Bronchial epithelial cell (primary cell): ENCODE measurements at places on chromosomes 6 and 20.
A peak's percentile ranks its signal among the peaks of the same experiment; 100 is the strongest.

GRCh38 chr6:78749326-78749725, 118.0 kb upstream of the IRAK1BP1 start:
- DNase-seq = peak; percentile 56

DNA sequence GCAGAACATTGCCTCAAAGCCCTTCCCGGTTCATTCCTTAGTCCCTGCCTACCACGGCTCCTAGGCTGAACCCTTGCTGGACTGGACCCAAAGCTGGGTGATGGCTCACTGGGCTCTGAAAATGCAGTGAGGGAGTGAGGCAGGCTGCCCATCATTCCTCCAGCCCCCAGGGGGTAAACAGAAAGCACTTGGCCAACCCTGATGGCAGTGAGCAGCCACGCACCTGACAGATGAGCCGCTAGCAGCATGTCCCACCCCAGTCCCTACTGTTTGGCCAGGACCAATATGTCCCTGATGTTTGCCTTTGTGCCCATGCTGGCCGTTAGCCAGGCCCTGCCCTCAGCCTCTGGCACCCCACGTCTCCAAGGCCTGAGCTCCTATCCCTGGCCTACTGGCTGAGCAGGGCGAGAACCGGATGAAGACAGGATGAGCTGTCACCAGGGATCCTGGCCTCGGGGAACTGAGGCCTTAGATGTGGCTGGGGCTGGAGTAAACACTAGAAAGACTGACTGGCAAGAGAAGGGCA, 19.4 kb upstream of the BAK1 start:
- peak; percentile 71 for DNase-seq

DNA sequence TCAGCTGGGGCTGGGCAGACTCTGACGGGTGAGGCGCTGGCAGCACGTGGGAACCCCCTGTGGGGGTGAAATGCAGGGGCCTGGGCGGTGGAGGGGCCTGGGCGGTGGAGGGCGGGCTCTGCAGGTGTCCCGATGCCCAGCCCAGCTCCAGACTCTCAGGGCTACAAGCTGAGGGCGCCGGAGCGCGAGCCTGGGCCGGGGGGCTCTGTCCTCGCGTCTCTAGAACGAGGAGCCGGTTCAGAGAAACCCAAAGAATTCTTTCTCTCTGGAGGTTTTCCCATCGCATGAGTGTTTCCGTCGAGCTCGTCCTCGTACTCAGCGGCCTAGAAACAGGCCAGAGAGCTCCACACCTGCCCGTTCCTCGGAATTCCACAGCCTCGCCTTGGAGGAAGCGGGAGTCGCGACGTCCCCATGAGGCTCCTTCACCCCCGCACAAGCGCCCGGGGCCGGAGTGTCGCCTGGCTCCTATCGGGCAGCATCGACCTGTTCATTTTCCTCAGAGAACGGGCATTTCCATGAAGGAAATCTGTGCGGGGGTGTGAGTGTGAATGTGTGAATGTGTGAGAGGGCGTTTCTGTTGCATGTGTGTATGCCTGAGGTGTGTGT, 76.9 kb downstream of the SMOC2 start:
- DNase-seq = no peak

DNA sequence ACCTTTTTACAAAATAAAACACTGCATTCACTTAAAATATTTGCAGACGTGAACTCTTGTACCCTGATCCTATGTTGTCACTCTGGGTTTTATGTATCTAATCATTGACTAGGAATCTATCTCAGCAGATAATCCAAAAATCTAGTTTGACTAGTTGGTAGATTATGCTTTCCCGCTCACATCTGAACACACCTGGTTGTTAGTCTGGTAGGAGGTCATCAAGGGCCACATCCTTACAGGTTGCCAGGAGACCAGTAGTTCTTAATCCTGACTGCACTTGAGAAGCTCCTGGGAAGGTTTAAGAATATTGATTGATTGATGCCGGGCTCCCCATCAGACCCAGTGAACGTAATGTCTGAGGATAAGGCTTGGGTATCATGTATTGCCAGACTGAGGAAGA, 104.4 kb downstream of the MTHFD1L start:
- no peak for DNase-seq

- DNase-seq = no peak
Measured at GRCh38 chr6:53058388-53059195, 6.6 kb upstream of the FBXO9 start.

GRCh38 chr6:133964052-133964451, 11.0 kb downstream of the TBPL1 start:
- DNase-seq = peak; percentile 91

GRCh38 chr6:129860908-129861665, at the start of gene TMEM244:
Gene TMEM244 (minus strand): TSS chr6:129861315. CDS start chr6:129861188, 127 bp downstream.
- no peak for DNase-seq

DNA sequence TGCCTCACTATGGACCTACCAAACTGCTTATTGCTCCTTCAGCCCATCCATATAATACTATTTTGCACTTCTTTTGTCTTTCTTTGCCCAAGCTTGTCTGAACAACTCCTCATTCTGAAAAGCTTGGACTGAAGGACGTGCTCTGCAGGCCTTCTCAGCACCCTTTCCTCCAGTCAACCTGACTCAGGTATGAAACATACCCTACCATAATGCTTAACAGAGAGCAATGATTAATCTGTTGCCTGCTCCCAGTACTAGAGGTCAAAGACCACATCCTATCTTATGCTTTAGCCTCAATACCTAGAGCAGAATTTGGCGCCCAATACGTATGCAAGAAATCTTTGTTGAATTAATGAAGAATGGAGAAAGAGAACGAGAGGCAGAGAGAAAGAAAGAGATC, 55.2 kb downstream of the ATXN1 start:
- peak; percentile 97 for DNase-seq

GRCh38 chr6:72410769-72411168, 211.1 kb upstream of the KCNQ5 start:
- DNase-seq = no peak

GRCh38 chr6:170091639-170092579, 199.0 kb downstream of the DLL1 start:
- DNase-seq = no peak

DNA sequence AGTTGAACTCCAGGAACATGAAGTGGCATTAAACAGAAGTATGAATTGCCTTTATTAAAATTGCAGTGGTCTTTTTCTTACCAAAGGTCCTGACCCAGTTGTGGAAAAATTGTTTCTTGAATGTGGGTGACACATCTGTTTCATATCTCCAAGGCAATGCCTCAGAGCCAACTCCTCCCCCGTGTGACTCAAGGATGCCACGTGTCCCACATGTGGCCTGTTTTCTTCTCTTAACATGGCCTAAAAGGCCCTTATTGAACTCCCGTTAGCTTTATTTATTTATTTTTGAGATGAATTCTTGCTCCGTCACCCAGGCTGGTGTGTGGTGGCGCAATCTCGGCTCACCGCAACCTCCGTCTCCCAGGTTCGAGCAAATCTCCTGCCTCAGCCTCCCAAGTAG, 128.4 kb upstream of the ESR1 start:
- no peak for DNase-seq

GRCh38 chr6:32933661-32934085, 7.2 kb downstream of the HLA-DMB start:
- DNase-seq = peak; percentile 63

- DNase-seq = no peak
Measured at GRCh38 chr6:28632326-28632851, 106.7 kb downstream of the GPX5 start.

DNA sequence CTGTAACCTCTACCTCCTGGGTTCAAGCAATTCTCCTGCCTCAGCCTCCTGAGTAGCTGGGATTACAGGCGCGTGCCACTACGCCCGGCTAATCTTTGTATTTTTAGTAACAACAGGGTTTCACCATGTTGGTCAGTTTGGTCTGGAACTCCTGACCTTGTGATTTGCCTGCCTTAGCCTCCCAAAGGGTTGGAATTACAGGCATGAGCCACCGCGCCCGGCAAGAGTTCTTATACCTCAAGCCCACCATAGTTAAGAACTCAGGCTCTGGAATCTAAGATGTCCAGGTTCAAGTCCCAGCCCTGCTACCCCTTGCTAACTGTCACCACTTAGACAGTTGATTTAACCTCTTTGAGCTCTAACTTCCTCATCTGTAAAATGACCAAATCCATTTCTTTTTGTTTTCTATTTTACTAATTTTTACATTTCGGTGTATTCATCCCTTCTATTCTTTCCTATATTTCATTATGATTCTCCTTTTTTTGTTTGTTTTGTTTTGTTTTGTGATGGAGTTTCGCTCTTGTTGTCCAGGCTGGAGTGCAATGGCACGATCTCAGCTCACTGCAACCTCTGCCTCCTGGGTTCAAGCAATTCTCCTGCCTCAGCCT, 104.8 kb upstream of the ZNF217 start:
- no peak for DNase-seq

DNA sequence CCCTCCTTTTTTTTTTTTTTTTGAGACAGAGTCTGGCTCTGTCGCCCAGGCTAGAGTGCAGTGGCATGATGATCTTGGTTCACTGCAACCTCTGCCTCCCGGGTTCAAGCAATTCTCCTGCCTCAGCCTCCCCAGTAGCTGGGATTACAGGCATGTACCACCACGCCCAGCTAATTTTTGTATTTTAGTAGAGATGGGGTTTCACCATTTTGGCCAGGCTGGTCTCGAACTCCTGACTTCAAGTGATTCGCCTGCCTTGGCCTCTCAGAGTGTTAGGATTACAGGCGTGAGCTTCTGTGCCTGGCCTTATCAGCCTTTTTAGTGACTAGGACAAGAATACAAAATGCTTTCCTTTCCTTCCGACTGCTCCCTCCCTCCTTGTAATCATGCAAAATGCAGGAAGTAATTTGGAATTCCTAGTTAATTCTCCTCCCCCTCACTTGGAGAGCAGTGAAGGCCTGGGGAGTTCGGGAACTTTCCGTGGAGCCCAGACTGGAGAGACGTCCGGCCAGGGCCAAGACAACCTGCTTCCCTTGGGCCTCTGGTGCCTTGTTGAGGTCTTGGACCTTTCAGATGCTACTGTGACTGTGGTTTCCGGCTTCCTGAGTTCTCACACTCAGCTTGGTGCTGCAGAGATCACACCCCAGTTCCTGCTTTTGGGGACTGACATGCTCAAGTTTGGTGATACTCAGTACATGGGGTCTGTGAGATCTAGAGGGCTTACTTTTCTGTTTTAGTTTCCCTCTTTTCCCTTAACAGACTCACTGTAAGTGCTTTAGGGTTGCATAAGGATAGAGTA, 3.9 kb upstream of the PHF20 start:
- DNase-seq = no peak

GRCh38 chr20:49323622-49324238, 45.9 kb upstream of the ZNFX1 start:
- peak; percentile 80 for DNase-seq

DNA sequence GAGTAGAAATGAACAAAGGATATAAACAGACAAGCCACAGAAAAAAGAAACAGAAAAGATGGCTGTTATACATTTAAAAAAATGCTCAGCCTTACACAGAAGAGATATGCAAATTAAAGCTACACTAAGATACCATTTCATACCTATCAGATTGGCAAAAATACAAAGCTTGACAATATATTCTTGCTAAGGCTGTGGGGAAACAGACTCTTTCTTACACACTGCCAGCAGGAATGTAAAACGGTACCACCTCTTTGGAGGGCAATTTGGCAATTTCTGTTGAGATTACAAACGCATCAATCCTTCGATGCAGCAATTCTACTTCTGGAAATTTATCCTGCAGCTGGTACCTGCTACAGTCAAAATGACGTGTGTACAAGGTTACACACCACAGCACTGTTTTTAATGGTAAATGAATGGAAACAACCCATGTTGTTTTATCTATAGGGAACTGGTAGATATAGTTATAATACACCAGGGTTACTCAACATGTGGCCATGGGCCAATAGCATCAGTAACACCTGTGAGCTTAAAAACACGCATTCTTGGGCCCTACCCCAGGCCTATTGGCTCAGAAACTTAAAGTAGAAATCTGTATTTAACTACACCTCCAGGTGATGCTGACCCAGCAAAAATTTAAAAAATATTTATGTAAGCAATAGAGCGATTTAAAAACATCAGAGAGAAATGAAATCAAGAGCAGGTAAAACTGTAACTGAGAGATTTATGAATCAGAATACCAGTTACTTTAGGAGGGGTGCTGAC, 53.3 kb downstream of the TRAM2 start:
- peak; percentile 45 for DNase-seq

GRCh38 chr6:158604048-158604406, 40.5 kb downstream of the DYNLT1 start:
- no peak for DNase-seq

DNA sequence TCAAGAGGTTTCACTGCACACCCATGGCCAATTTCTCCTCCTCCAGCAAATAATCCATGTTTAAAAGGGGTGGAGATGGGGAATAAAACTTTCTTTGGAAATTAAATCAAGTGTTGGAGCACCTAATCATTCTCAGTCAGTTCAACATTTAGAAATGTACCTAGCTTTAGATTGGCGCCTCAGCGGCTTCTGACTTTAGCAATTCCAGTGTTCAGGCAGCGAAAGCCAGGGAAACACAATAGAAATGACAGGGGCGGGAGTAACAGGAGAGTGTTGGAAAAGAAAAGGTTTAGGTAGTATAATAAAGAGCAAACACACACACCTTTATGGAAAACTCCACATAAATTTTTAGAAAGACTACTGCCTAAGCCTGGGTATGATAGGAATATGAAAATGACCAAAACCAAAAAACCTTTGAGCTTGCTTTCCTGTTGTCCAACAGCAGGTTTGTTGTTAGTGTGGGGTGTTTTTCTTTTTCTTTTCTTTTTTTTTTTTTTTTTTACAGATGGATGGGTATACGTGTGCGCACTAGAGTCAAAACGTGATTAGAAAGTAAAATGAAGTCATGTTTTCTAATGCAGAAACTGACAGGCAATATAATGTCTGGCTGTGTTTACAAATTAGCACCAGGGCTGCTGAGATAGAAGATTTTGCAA, 7.7 kb downstream of the TFAP2A start:
- no peak for DNase-seq

GRCh38 chr20:49832632-49833327, 20.2 kb downstream of the SLC9A8 start:
- DNase-seq = peak; percentile 79

DNA sequence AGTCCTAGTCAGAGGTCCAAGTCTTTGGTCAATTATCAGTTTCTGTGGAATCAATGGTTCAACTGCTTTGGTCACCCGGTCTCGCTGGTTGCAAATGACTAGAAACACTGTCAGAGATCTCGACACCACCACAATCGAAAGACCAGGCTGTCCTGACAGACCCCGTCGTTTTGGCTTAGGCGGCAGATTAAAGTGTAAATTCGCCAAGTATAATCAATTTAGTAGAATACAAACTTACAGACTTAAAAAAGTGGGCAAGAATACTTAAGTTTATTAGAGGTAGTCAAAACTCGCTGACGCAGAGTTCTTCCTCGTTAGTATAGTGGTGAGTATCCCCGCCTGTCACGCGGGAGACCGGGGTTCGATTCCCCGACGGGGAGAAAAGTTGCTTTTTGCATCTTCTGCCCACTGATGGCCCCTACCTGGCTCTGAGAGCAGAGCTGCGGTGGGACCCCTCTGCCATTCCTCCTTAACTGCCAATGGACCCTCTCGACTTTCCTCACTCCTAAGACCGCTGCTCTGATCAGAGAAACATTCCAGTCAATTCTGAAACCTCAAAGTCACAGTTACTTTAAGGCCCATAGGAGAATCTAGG, 30.6 kb upstream of the ZNF184 start:
- peak; percentile 69 for DNase-seq

GRCh38 chr6:69937402-69938136, 71.2 kb downstream of the COL19A1 start:
- no peak for DNase-seq

GRCh38 chr6:89999945-90000825, 105.9 kb downstream of the GJA10 start:
- peak; percentile 62 for DNase-seq
